ENCODE measurements at places on chromosomes 4 and X.
A peak's percentile ranks its signal among the peaks of the same experiment; 100 is the strongest.

DNA sequence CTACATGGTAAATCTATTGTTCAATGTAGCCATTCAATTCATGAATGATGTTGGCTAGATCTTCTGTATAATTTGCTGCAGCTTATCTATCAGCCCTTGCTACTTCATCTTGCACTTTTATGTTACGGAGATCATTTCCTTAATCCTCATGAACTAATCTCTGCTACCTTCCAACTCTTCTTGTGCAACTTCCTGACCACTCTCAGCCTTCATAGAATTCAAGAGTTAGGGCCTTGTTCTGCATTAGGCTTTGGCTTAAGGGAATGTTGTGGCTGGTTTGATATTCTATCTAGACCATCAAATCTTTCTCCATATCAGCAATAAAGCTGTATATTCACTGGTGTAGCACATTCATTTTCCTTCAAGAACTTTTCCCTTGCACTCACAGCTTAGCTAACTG lies 36.7 kb upstream of the MAP9 start:
- DNase-seq, result no peak

- DNase-seq, result no peak
These were observed 78.4 kb downstream of the FAM9B start for GRCh38 chrX:8955511-8955910.

DNA sequence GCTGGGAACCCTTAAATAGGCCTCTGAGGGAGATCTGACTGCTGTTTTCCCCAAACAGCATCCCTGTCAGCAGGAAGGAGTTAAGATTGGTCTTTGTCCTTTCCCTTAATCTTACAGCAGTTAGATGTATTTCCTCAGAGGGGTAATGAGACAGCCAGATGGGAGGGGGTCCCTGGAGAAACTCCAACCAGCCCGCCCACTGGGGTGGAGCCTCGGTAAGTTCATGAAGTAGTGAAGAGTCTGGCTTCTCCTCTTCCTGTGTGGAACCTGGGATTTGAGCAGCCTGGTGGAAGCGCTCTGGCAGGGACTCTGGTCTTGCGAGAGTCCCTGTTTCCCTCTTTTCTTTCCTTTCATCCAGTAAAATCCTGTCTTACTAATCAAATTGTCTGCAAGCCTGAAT lies 330.0 kb downstream of the TLL1 start:
- DNase-seq, result no peak

DNA sequence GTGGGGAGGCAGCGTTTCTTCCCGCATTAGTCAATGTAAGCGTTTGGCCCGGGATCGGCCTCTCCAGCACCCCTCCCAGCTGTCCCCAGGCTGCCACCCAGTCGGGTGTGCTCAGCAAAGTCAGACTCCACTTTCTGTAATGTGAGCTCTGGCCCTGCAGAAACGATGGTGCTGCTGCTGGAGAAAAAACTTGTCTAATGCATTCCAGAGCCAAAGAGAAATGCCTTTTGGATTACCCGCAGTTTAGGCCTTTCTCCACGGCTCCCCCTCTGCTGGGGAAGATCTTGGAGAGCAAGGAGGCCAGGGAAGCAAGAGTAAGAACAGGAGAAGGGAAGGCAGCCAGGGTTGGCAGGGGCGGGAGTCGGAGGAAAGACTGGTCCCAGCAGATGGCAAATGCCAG lies 55.2 kb downstream of the ELF4 start:
- DNase-seq, result no peak

- no peak for DNase-seq
These were observed 13.4 kb downstream of the SLC10A7 start for GRCh38 chr4:146508229-146508939.

DNA sequence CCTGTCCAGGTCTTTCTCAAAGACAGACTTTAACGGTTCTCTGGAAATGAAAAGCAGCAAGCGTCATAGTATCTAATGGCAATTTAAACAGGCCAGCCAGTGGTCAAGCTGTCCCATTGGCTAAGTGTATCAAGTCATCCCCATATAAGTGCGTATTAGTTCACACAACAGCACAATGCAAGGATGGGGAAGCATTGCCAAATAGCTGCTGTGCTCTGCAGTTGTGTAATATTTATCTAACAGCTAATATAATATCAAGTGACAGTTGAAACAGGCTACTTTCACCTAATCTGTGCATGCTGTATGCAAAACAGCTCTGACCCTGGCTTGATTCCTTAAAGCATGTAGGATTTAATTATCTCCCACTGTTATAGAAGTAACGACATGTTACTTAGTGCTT lies 134.8 kb upstream of the PPARGC1A start:
- peak; percentile 18 for DNase-seq

- no peak for DNase-seq
These were observed 815.5 kb downstream of the DMD start for GRCh38 chrX:32395878-32396277.

- DNase-seq, result no peak
These were observed 54.2 kb upstream of the RASSF6 start for GRCh38 chr4:73674451-73674919.

DNA sequence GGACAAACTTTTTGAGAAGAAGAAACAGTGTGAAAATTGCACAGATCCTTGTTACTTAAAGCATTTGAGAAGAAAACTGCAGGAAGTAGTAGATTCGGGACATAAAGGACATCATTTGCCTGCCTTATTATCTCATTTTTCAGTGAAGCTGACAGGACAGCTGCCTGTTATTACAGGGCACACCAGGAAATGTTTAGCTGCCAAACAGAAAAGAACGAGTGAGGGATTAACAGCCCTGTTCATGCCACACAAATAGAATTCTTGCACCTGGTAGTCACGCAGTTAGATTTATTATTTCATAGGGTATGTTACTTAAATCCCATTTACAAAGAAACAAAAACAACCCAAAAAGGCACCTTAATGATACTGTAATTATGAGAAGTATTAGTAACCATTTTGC lies 100.6 kb downstream of the CHIC2 start:
- DNase-seq, result no peak

- no peak for DNase-seq
These were observed 58.5 kb upstream of the PRDM8 start for GRCh38 chr4:80138551-80139538.

DNA sequence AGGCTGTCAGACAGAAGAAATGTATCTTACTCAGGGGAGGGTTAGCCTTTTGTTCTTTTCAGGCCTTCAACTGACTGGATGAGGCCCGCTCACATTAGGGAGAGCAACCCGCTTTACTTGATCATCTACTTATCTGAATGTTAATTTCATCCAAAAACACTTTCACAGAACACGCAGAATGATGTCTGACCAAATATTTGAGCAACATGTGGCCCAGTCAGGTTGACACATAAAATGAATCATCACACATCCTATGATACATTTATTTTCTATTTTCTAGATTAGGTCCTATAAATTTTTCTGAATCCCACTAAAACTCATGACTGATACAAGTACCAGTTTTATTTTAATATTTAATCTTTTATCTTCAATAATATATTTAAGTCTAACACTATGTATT lies 260.3 kb downstream of the IL15 start:
- no peak for DNase-seq

DNA sequence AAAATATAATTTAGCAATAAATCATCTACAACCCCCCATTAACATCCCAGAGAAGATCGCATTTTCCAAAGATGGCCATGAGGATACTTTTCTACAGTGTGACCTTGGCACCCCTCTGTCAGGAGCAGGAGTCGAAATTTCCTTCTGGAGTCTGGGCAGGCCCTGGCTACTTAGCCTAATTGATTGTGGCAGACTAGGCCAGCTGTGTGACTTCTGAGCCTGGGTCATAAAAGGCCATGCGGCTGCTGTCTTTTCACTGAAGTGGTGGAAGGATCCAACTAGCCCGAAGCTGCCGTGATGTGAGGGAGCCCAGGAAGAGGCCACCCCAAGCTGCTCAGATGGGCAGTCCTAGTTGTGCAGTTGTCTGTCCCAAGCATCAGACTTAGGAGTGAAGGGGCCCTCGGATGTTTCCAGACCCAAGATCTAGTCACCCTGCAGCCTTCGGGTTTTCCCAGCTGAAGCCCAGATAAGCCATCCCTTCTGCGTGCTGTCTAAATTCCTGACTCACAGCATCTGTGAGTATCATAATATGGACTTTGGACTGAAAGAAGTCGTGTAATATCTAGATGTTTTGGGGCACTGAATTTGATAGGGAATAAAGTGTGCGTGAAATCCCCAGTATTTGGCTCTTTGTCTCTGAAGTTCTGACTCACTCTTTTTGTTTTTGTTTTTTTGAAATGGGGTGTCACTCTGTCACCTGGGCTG lies 21.0 kb downstream of the PDK3 start:
- DNase-seq, result no peak

GRCh38 chr4:58807843-58808615 lies 1697.8 kb upstream of the IGFBP7 start:
- no peak for DNase-seq

DNA sequence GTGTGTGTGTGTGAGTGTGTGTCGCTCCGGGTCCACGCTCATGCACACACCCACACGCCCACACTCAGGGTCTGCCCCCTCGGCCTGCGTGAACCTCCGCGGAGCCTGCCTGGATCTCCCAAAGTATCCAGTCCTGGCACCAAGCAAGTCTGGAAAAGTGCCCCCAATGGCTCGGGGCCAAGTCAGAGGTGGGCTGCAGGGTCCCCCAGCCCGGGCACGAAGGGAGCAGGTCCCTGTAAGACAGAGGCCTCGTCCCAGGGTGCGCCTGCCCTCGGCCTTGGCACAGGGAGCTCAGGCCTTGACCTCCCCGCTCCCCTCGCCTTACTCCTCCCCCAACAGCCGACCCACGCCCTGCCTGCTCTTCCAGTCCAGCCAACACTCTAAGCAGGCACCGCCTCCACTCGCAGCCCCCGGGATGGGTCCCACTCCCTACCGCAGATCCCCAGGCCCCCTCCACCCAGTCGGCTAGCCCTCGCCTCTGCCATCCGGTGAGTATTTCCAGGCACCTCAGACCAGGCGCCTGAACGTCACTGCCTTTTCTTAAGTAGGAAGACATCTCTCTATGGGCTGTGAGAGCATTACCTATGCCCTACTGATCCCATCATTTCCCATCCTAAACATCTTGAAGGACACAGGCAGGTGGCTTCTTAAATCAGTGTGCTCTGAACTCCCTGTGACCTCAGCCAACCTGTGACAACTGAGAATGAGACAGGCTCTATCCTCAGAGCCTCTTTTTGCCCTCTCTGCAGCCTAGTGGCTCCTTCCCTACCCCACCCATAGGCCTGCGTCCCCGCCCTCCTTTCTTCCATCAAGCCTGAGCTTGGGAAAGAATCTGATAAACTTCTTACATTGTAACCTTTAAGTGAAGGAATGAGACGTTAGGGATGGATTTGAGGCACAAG lies 704 bp downstream of the FAM114A1 start:
- DNase-seq, result no peak

GRCh38 chrX:40646489-40647306 lies 663 bp downstream of the CXorf38 start:
- DNase-seq, result no peak
